ENCODE measurements at places on chromosomes 3 and 15.

DNA sequence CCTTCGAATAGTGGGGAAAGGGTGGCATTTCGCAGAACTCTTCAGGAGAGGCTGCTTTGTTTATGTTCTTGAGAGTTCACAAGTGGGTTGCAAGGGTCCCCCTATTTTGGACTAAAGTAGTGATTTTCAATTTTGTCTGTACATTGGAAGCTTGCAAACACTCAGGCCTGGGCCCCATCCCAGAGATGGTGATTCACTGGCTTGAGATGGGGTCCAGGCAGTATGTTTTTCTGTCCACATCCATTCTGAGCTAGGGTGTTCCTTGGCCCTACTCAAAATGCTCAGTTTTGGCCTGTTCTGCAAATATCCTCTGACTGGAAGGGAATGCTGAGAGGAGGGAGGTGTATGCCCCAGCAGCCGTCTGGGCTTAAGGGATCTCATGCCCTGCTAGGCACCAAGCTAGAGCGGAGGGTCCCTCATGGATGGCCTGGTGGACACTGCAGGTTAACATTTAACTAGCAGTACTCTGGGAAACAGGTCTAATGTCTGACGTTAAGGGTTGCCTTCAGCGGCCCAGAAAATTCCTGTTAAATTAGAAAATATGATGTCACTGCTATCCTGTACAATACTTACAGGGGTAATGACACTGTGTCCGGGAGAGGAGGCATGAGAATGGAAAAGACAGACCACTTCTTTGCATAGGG, 181.4 kb downstream of the OPA1 start:
- DNase-seq: no peak

DNA sequence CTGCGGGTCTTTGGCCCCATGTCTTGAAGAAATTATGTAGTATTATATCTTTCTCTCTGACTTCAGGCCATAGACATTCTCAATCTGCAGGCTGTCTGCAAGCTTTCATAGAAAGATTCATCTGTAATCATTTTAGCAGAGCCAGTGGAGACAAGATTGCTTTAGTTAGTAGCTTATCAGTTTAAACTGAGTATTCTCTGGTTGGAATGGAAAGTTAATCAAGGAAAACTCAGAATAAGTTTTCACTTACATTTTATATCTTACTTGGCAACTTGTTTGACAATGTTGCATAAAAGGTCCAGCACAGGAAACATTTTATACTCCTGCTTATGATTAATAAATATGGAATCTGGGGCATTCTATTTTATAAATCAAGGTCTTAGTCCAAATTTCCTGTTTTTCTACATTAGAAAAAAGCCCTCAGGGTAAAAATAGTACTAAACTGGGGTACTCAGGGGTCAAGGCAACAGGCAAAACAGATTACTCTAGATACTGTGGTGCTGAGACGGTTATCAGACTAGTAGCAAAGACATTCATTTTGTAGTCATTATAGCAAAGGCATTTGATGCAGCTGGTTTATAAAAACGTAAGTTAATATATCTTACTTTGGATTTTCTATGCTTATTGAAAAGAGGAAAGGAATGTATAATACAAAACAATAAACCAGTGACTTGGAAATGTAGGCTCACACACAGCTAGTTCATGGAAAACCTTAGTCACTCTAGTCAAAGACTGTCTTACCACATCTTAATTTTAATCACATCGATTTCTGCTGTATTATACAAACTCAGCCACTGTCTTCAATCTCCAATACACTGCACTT, 45.2 kb upstream of the FILIP1L start:
- no peak for DNase-seq

GRCh38 chr3:81874738-81875137, 113.3 kb upstream of the GBE1 start:
- DNase-seq: no peak

DNA sequence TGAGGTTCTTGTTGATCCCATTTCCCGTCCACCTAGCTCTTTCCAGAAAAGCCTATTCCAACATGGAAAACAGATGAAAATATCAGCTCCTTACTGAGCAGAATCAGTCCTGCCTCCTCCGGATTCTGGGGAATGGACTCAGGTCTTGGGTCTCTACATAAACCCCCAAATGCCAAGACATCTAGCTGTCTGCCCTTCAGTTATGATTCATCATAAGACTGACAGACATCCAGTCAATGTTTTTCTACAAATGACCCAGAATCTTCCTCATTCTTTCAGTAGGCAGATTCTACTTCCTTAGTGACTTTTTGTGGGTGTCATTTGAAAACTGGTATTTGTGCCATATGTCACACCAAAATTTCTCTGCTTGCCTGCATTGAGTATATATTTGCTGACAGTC, 103.0 kb upstream of the TGFBR2 start:
- DNase-seq: no peak

- no peak for DNase-seq
These were observed 17.9 kb upstream of the ANKRD28 start for GRCh38 chr3:15815696-15816095.

DNA sequence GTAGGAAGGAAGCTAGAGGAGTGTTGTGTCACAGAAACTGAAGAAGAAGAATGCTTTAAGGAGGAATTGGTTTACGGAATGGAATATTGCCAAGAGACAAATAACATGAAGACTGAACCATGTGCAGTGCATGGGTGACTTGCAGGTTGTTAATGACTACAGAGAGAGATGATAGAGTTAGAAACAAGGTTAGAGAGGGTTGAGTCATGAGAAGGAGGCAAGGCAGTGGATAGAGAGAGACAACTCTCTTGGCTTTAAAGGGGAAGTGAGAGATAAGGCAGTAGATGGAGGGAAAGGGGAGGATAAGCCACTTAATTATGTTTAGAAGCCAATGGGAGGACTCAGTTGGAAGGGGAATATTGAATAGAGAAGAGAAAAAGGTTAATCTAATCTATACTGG, 119.3 kb upstream of the CCNL1 start:
- no peak for DNase-seq

DNA sequence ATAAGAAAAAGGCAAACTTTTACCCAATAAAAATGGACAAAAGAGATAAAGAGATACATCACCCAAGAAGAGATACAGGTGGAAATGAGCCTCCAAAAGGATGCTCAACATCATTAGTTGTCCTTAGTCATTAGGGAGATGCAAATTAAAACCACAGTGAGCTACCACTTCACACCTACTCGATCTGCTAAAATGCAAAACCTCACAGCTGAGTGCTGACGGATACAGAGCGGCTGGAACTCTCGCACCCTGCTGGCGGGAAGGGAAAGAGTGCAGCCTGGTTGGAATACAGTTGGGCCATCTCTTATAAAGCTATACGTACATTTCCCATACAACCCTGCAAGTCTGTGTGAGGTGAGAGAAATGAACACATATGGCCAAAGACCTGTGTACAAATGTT, 78.5 kb upstream of the PRR20G start:
- no peak for DNase-seq

DNA sequence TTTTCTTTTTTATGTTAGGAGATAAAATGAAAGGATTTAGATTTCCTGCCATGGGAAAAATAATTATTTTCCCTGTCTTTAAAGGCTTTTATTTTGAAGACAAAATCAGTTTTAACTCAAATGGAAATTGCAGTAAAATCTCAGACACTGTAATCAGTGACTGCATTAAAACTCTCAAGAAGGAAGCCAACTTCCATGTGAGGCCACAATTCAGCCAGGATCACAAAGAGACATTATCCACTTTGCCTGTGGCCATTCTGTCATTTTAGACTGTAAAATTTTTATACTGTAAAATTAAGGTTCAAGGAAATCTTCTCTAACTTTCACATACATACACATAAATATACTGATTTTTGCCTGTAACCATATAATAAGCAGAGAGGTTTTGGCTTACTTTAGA, 304.0 kb downstream of the TIGIT start:
- no peak for DNase-seq

DNA sequence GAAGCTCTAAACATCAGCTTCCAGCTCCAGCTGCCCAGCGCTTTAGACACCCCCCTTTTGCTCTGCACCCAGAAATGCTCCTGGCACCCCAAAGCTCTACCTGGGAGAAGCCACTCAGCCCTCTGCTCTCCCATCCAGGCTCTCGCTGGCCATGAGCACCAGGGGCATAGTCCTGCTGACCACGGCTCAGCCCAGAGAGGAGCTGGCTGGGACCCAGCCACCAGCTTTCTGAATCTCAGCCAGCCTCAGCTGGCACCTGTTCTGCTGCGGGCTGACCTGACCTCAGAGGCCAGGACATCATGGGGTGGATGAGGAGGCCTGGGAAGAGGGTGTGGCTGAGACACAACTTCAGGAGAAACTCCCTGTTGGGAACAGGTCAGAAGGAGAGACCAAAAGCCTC, 8.6 kb downstream of the NTRK3 start:
- no peak for DNase-seq

DNA sequence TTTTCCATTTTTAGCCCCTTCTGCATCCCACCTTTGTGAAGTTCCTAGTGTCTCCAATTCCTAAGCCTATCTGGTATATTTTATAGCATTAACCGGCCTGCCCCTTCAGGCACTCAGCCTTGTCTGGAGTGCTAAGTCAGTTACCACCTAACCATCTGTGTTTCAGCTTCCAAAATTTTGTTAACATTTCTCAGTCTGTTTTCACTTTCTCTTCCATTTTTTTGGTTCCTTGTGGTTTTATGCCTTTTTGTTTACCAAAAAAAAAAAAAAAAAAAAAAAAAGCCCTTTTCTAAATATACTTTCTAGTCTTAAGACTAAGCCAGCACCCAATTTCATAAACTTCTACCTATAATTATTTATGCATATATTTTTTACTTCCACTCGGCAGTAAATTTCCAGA, 92.4 kb downstream of the CSNK1G1 start:
- DNase-seq: no peak

GRCh38 chr3:110929816-110930215, 141.8 kb upstream of the NECTIN3 start:
- DNase-seq: no peak

DNA sequence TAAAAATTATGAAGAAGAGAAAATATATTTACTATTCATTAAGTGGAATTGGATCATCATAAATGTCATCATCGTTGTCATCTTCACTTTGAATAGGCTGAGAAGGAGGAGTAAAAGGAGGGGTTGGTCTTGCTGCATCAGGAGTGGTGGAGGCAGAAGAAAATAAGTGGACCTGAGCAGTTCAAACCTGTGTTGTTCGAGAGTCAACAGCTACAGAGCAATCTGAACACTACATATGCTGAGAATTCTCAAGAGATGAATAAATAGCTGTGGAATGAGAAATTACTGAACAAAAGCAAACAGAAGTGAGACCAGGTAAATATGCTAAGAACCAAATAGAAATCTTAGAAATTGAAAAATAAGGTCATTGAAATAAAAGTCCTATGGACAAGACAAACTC, 32.3 kb upstream of the CCK start:
- DNase-seq: no peak

DNA sequence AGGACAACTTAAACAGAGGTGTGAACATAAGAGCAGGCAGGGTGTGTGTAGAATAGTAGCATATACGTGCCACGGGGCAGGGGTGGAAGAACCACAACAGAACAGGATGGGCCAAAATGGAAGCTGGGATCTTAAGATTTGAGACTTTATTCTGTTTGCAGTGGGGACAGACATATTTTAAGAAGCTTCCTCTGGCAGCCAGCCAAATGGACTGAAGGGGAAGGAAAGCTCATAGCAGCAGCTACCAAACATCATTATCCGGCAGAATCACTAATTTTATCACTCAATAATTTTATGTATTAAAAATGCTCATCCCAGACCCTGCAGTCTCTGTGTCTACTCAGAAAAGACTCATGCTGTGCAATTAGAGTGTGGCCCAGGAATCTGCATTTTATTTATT, 130.9 kb upstream of the CTDSPL start:
- no peak for DNase-seq

GRCh38 chr3:901953-902778, 190.7 kb upstream of the CNTN6 start:
- no peak for DNase-seq

DNA sequence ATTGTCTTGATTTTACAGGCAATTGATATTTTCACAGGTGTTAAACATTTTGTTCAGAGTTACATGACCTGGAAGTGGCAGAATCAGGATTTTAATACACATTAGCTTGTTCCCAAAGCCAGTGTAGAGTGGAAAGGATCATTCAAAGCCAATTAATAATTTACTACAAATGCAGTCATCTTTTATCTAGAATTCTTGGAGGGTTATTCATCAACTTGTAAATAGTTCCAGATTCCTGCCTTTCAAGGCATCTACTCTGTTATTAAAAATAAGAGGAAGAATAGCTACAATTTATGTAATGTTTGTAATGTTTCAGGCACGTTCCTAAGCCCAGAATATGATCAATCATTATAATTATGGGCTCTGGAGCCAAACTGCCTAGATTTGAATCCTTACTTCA, 358.5 kb downstream of the ZNF385D start:
- no peak for DNase-seq

- no peak for DNase-seq
These were observed 2.5 kb upstream of the NLGN1 start for GRCh38 chr3:173395073-173395411.

- DNase-seq: no peak
These were observed 36.1 kb downstream of the IGF1R start for GRCh38 chr15:98684436-98684835.

- no peak for DNase-seq
These were observed 45.6 kb upstream of the PAQR5 start for GRCh38 chr15:69253156-69253555.

GRCh38 chr3:138944929-138945708, 1.8 kb downstream of the FOXL2 start:
- DNase-seq: no peak

GRCh38 chr3:4047366-4047765, 248.1 kb downstream of the LRRN1 start:
- no peak for DNase-seq

DNA sequence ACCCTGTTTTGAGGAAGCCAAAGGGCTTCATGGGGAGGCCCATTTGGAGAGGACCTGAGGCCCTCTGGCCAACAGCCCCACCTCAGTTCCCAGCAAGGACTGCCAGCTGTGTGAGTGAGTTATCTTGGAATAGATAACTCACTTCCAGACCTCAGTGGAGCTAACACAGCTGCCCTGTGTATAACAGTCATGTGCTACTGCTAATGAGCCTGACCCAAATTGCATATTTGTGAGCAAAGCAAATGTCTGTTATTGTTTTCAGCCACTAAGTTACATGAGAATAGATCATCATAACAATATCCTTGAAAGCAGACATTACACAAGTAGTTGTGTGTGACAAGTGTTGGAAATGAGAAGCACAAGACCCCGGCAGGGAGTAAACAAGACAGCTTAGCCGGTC, 355.8 kb downstream of the MCTP2 start:
- DNase-seq: no peak

- no peak for DNase-seq
These were observed 41.3 kb upstream of the ZBED2 start for GRCh38 chr3:111636366-111636885.

GRCh38 chr15:95121191-95121590, 889.8 kb downstream of the MCTP2 start:
- DNase-seq: no peak

DNA sequence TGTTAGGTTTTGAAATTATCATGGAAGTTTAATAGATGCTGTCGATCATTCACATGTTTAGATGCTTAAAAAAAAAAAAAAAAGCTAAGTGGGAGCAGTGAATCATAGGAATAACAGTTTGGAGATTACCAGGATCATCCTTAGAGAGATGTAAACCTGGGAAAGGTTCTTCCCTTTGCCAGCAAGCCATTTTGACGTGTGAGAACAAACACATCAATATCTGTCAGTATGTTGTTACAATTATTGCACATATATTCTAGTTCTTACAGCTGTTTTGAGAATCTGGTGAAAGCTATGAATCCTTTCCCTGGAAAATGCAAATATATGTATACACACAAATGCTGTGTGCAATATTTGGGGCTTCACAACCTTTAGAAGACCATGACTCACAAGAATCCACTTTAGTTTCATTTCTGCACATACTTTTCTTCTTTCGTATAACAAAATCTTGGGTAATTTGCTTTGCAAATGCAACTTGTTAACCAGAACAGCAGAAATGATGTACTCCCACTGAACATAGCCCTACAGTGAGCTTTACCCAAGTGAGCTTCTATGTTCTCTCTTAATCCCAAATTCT, 12.0 kb downstream of the NFKBIZ start:
- no peak for DNase-seq
